Renal cortical epithelial cell (primary cell): ENCODE measurements at places on chromosomes 13 and 19. TPM values are rescaled to one million over a fixed set of nuclear protein-coding genes. Genes with fewer than 3 reads are reported as not detected.

Gene ASPDH
- not detected in 2 replicates for total RNA-seq

Gene ZSWIM4
- 13.2 and 39.3 TPM in 2 replicates for total RNA-seq

Gene CD37
- total RNA-seq = not detected in 2 replicates

Gene ZNF71
- 7.5 and 15.8 TPM in 2 replicates for total RNA-seq

Gene WDR88
- total RNA-seq = not detected in 2 replicates

Gene ZSCAN4
- total RNA-seq = not detected in 2 replicates

Gene VSTM1
- total RNA-seq = not detected in 2 replicates

Gene MTUS2
- total RNA-seq = under 0.01 TPM in 1 of 2 replicates, not detected in the other

Gene DNM2
- total RNA-seq = 116 and 347 TPM in 2 replicates

Gene SPC24
- total RNA-seq = 1.5 and 29.3 TPM in 2 replicates

Gene TEX29
- not detected in 2 replicates for total RNA-seq

Gene KLK7
- total RNA-seq = 0.30 and 10.8 TPM in 2 replicates

Gene KLK14
- not detected in 2 replicates for total RNA-seq

Gene ANGPTL4
- total RNA-seq = 17.2 and 34.9 TPM in 2 replicates

Gene NANOS3
- not detected in 2 replicates for total RNA-seq

Gene MBD3L2
- total RNA-seq = not detected in 2 replicates

Gene COX6B1
- 385 and 691 TPM in 2 replicates for total RNA-seq

Gene LGALS14
- total RNA-seq = not detected in 2 replicates

Gene ADGRE3
- total RNA-seq = not detected in 2 replicates

Gene FGF14
- total RNA-seq = 0.70 TPM in 1 of 2 replicates, not detected in the other

Gene S1PR5
- total RNA-seq = not detected in 2 replicates

Gene CCL25
- not detected in 2 replicates for total RNA-seq

Gene LIM2
- not detected in 2 replicates for total RNA-seq

Gene LACC1
- 16.4 and 26.6 TPM in 2 replicates for total RNA-seq

Gene TMPRSS9
- 0.05 TPM in 1 of 2 replicates, not detected in the other for total RNA-seq

Gene KLF12
- total RNA-seq = 8.2 and 14.0 TPM in 2 replicates

Gene TUBA3C
- not detected in 2 replicates for total RNA-seq

Gene ZNF418
- 3.6 and 7.2 TPM in 2 replicates for total RNA-seq

Gene DNAAF3
- 2.8 and 2.9 TPM in 2 replicates for total RNA-seq

Gene GFY
- total RNA-seq = not detected in 2 replicates

Gene GJA3
- 0.05 TPM in 1 of 2 replicates, not detected in the other for total RNA-seq

Gene IZUMO4
- total RNA-seq = 0.89 and 3.5 TPM in 2 replicates

Gene RTBDN
- not detected in 2 replicates for total RNA-seq

Gene ZNF615
- 5.4 and 20.6 TPM in 2 replicates for total RNA-seq
